ENCODE measurements at places on chromosomes 5 and 9.

- no peak for DNase-seq
These were observed 122.4 kb downstream of the TLE4 start for GRCh38 chr9:79694208-79694607.

DNA sequence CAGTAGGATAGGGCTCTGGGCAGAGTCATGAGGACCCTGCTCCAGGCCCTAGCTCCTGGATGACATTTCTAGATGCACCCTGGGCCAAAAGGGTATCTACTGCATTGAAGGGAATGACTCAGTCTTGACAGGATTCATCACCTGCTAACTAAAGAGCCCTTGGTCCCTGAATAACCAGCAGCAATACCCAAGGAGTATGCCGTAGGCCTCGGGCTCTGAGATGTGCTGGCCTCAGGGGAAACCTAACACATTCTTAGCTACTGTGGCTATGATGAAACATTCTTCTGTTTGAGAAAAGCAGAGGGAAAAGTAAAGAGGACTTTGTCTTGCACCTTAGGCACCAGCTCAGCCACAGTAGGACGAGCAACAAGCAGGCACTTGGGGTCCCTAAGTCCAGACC lies 89.5 kb upstream of the SLC1A1 start:
- no peak for DNase-seq

- peak; percentile 16 for DNase-seq
These were observed 100.3 kb upstream of the PANK3 start for GRCh38 chr5:168679515-168679920.

- no peak for DNase-seq
These were observed 10.9 kb upstream of the PCDHB1 start for GRCh38 chr5:141040093-141040770.

- no peak for DNase-seq
These were observed 88.3 kb downstream of the LHFPL2 start for GRCh38 chr5:78560000-78560855.

DNA sequence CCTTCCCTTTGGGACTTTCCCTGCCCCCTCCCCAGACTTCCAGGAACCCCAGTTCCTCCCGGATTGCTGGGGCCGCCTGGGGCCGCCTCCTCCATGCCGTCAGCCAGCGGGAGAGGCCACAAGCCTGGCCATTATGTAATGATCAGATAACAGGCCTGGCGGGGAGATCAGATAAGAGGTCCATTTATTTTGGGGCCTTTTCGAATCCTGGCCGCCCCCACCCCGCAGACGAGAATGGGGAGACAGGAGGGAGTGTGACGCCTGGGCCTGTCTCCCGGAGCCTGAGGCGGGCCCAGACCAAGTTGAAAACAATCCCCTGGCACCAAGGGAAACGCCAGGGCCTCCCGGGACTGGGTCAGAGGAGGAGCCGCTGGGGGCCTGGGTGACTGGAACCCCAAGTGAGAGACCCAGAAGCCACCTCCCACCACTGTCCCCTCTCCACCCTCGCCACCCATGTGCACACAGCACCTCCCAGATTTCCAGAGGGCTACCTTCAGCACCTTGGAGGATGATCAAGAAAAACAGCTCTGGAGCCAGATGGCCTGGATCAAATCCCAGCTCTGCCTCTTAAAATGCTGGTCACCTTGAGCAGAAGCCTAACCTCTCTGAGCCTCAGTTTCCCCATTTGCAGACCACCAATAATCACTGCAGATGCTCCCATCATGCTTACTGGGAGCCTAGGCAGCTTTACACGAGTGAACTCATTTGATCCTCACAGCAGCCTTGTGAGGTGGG lies 7.8 kb downstream of the ENG start:
- DNase-seq = no peak

- no peak for DNase-seq
These were observed 19.3 kb downstream of the NREP start for GRCh38 chr5:111737716-111738115.

- no peak for DNase-seq
These were observed 16.0 kb upstream of the ZBTB43 start for GRCh38 chr9:126788634-126789349.

DNA sequence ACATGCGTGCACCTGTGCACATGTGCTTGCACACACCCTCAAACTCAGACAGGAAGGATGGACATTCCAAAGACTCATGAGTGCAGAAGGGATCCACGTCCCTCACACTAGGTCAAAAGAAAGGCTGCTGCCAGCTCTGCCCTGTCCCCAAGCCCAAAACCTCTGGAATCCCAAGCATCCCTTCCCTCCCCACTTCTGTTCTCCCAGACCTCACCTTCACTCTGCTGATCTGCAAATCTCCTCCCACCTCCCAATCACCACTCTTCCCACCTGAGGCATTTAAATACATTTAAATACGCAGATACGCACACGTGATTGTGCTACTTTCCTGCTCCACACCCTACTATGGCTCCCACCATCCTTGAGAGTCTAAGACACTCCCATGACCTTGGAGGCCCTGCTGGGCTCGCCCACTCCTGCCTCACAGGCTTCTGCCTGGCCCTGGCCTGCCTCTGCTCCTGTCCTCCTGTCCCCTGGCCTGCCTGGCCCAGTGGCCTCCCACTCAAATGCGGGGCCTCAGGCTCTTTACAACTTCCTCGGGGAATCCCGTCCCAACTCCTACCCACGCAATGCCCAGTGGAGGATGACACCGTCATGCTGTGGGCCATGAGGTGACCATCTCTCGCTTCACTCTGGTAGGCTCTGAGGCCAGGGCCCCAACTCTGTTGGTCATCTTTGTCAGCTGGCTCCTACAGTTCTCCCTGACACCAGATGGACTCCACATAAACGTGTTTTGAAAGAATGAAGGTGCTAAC lies 478.4 kb upstream of the DAP start:
- DNase-seq = no peak

All from activated T-helper 9 cell treated with anti-CD3 and anti-CD28 coated beads, Interleukin-2, amount 50 U/mL, for 16 hours (primary cell).